Naive thymus-derived CD4-positive, alpha-beta T cell (primary cell): ENCODE measurements at places on chromosomes 4 and X. TPM values are rescaled to one million over a fixed set of nuclear protein-coding genes. Genes with fewer than 3 reads are reported as not detected.

AMOT gene
- 3.8 TPM for total RNA-seq

BEND2 gene
- total RNA-seq = not detected

ANKRD17 gene
- total RNA-seq = 59.6 TPM

FMR1NB gene
- not detected for total RNA-seq

KDR gene
- not detected in 2 replicates for total RNA-seq
